Karpas-422 (cell line): ENCODE measurements at places on chromosomes 11 and 22.

GRCh38 chr11:9038541-9038940 lies 34.7 kb upstream of the NRIP3 start:
- no peak for DNase-seq

- no peak for DNase-seq
These were observed 1.8 kb downstream of the SLC22A9 start for GRCh38 chr11:63371396-63371795.

DNA sequence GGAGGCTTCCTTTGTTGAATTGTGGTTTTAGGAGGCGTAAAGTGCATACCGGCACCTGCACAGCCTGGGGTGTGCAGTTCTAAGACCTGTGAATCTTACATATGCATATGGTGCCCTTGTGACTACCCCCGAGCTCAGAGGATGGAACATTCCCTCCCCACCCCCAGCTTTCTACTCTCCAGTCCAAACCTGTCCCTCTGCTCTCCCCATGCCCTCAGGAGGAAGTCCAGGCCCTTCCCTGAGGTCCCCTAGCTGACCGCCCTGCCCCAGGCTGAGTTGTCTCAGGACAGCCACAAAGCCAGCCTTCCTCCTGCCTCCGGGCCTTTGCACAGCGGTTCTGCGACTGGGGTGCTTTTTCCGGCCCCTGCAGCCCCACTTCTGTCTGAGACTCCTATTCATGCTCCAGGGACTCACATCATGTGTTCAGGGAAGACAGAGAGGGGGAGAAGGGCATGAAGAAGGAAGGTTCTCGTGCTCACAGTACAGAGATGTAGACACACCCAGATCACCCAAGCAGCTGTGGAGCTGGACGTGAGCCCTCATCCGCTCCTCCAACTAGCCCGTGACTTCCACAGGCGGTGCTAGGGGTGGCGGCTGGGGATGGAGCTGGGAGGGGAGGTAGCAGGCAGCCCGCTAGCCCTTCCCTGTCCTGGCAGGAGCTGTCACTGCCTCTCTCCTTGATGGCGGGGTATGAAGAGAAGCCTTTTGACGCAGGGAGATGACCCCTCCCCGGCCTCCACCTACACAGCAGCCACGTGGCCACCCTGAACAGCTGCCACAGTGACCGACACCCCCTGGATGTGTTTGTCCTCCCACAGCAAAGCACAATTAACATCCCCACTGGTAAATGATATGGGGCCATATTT lies 50.8 kb downstream of the FLRT1 start:
- DNase-seq: no peak

DNA sequence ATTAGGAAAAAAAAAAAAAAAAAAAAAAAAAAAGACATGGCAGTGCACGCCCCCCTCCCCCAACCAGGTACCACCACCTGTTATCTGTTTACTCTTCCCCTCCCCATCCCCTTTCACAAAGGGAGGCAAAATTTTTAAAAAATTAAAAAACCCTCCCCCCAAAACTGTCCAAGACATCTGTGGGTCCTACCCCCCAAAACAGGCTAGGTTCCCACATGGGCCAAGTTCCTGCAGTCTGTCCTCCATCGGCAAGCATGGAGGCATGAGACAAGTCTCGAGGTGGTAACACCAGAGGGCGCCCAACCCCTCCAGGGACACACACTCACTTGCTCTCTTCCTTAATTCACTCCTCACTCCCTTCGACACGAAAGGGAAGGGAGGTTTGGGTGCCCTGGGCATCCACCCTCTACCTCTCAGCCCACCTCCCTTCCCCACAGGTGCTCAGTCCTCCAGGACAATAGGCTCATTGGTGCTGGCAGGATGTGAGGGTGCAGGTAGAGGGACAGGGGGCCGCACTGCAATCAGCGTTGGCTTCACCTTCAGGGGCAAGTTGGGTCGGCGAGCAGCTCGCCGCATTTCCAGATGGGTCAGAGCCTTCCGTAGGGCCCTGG lies 2.2 kb upstream of the TUT1 start:
- DNase-seq: peak; percentile 91

GRCh38 chr11:47477323-47477722 lies 28.4 kb upstream of the RAPSN start:
- DNase-seq: no peak

DNA sequence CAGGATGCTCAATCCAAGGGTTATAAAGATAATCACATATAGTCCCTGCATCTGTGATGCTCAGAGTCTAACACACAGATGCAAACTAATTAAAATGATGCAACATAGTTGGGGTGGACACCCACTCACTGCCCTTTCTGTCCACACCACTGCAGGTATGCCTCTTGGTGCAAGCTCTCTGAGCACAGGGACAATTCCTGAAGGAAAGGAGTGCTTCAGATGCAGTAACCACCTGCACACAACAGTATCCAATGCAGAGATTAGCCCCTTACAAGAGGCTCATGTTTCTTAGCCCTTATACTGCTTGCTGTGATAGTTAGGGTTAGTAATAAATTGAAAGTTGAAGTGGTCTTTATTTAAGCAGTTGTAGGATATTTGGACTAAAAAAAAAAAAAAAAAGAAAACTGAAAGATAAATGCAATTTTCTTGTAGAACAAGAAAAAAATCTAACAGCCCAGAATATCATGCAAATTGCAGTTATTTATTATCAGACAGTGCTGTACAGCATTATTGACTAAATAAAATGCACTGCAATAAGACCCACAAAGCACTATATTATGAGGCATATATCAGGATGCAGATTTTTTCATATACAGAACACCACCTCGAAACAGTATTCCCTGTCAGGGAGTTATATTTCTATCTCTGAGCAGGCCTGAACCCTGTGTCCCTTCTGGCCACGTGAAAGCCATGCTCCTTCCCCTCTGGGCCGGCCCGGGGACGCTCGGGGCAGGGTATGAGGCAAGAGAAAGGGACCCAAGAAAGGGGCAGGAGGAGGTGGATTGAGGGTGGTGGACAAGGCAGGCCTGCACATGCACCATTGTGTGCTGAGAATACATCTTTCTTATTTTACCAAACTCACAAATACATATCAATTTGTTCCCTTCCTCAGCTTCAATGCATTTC lies 260.2 kb downstream of the OPCML start:
- no peak for DNase-seq

DNA sequence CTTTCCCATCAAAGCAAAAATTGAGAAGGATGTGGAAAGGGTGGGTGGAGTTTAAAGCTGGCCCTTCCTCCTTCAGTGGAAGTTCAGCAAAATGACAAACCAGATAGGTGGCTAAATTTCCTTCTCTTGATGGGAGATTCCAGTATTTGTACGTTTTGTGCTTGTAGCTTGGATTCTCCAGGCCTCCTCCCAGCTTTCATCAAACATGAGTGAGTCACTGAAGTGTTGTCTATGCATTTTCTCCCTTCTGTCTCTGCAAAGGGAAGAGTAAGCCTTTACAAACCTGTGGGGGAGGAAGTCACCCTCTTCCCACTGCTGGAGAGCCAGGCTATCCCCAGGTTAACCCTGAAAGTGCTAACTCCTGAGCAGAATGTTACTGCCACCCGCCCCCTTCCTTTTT lies 6.4 kb downstream of the MARK2 start:
- no peak for DNase-seq
